ENCODE measurements at places on chromosomes 16 and 17.

- H3K4me1 ChIP-seq = peaks cover 20% of the 10 kb centered on the region
- no peak overlapping the region for H3K4me3 ChIP-seq
- peaks cover 20% of the 10 kb centered on the region for H3K36me3 ChIP-seq
- no peaks in the 10 kb centered on the region for H3K27me3 ChIP-seq
Observed at GRCh38 chr17:66712453-66712852, 122.5 kb upstream of the CACNG5 start.

GRCh38 chr16:88784074-88784855 lies 755 bp downstream of the PIEZO1 start:
- H3K27ac ChIP-seq = peak overlapping the region; percentile 84
- peak overlapping the region; percentile 86 for H3K4me3 ChIP-seq
- DNase-seq = peak; percentile 57
- no peaks in the 10 kb centered on the region for H3K27me3 ChIP-seq
- H3K36me3 ChIP-seq = no peaks in the 10 kb centered on the region

- H3K4me3 ChIP-seq = no peak overlapping the region
- no peak for DNase-seq
- H3K27ac ChIP-seq = no peak overlapping the region
Observed at GRCh38 chr16:86676254-86676670, 97.9 kb downstream of the FOXL1 start.

DNA sequence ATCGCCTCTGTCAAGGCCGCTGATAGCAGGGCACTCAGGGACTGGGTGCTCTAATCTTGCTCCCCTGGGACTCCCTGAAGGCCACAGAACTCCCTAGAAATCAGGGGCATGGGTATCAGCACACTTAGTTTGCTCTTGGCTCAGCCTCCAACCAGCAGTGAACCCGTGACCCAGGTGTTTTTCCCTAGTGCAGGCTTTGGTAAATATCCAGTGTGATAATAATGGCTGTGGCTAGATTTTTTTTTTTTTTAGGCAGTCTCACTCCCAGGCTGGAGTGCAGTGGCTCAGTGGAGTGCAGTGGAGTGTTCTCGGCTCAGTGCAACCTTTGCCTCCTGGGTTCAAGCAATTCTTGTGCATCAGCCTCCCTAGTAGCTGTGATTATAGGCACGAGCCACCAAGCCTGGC lies 10.3 kb downstream of the NUPR1 start:
- H3K36me3 ChIP-seq = no peaks in the 10 kb centered on the region
- H3K27me3 ChIP-seq = no peaks in the 10 kb centered on the region
- peaks cover 7% of the 10 kb centered on the region for H3K4me1 ChIP-seq
- no peak overlapping the region for H3K4me3 ChIP-seq

DNA sequence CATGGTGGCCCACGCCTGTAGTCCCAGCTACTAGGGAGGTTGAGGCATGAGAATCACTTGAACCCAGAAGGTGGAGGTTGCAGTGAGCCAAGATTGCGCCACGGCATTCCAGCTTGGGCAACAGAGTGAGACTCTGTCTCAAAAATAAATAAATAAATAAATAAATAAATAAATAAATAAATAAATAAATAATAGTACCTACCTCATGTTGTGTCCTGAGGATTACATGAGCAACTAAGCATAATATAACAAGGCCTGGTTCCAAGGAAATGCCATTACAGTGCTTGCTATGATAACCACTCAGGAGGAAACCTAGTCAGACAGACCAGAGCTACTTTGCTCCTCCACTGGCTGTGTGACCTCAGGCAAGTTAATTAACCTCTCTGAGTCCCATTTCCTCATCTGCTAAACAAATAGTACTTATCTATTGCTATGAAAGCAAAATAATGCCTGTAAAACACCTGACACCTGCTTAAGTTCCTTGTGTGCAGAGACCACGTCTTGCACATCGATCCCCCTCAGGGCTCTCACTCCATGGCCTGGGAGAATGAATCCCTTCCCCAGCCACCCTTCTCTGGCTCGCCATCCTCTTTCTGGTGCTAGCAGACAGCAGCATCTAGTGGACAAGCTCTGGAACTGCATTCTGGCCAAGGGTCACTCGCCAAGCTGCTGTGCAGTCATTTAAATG lies 7.5 kb downstream of the EPOP start:
- DNase-seq = peak; percentile 58
- H3K4me3 ChIP-seq = no peak overlapping the region
- peaks cover 63% of the 10 kb centered on the region for H3K27me3 ChIP-seq
- peaks cover 12% of the 10 kb centered on the region for H3K4me1 ChIP-seq
- H3K36me3 ChIP-seq = peaks cover 9% of the 10 kb centered on the region

DNA sequence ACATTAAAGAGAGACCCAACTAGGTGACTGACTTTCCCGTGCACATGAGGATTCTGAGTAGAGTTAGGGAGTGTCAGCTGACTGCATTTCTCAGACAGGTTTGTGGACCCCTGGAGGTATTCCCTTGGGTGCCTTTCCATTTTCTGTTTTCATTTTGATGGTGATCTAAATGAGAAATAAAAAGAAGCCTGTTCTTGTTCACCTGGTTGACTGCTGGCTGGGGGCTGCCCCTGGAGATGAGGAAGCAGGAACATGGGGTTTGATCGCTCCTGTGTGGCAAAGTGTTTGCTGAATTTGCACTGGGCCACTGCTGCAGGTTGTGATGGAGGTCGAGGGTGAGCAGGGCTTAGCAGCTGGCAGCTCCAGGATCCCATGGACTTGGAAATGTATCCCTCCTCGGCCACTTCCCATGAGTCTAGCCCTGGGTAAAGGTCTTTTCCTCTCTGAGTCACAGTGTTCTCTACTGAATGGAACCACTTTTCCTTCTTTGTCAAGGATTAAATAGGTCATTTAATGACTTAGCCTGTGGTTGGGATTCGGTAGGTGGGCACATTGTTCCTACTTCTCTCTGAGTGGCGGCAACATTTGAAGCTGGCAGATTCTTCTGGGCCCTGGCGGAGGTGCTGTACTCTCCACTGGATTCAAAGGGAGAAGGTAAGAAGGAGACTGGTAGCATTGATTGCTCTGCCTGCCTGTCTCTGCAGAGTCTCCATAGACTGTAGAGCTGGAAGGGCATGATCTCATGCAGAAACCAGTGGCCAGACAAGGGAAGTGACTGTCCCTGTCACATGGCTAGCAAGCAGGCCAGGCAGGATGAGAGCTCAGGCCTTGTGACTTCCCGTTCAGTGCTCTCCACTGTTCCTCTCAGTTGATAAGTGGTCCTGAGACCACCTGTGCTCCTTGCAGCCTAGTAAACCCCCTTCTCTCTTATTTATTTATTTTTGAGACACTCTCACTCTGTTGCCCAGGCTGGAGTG lies 17.9 kb downstream of the SNX29 start:
- no peak overlapping the region for H3K4me3 ChIP-seq
- peaks cover 2% of the 10 kb centered on the region for H3K36me3 ChIP-seq
- no peak for DNase-seq
- H3K27me3 ChIP-seq = no peaks in the 10 kb centered on the region
- H3K27ac ChIP-seq = no peak overlapping the region
- H3K4me1 ChIP-seq = peaks cover 10% of the 10 kb centered on the region

- H3K4me1 ChIP-seq = peaks cover 9% of the 10 kb centered on the region
- peaks cover 2% of the 10 kb centered on the region for H3K36me3 ChIP-seq
- no peak for DNase-seq
- no peak overlapping the region for H3K27ac ChIP-seq
Observed at GRCh38 chr16:10850478-10850850, 26.5 kb upstream of the CIITA start.

DNA sequence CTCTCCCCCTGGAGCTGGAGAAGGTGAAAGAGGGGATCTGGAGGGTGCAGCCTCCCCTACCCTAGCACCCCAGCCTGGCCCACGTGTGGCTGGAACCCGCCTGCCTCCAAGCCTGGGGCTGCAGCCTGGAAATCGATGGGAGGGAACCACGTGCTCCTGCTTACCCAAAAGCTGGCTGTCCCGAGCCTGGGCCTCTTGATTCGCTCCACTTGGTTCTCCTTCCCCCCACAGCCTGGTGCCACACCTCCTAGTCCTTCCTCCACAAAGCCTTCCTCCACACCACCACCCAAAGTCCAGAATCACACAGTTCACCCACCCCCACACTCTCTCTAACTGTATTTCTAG lies 29.3 kb downstream of the CFAP20 start:
- peaks cover 2% of the 10 kb centered on the region for H3K4me1 ChIP-seq
- DNase-seq = no peak

- no peaks in the 10 kb centered on the region for H3K27me3 ChIP-seq
- H3K4me1 ChIP-seq = peaks cover 35% of the 10 kb centered on the region
- no peak for DNase-seq
- no peak overlapping the region for H3K4me3 ChIP-seq
- H3K27ac ChIP-seq = no peak overlapping the region
Observed at GRCh38 chr17:50945779-50946222, 79.6 kb upstream of the TOB1 start.

- H3K4me1 ChIP-seq = peaks cover 20% of the 10 kb centered on the region
- peaks cover 21% of the 10 kb centered on the region for H3K27me3 ChIP-seq
Observed at GRCh38 chr17:4740584-4740983, 856 bp upstream of the CXCL16 start.

- DNase-seq = peak; percentile 84
- peaks cover 22% of the 10 kb centered on the region for H3K36me3 ChIP-seq
- peaks cover 8% of the 10 kb centered on the region for H3K27me3 ChIP-seq
- peak overlapping the region; percentile 94 for H3K4me3 ChIP-seq
Observed at GRCh38 chr16:29816694-29817441, 916 bp downstream of the PAGR1 start.

- no peaks in the 10 kb centered on the region for H3K27me3 ChIP-seq
- peaks cover 29% of the 10 kb centered on the region for H3K36me3 ChIP-seq
- peaks cover 30% of the 10 kb centered on the region for H3K4me1 ChIP-seq
Observed at GRCh38 chr16:19697756-19698318, 20.2 kb downstream of the KNOP1 start.

DNA sequence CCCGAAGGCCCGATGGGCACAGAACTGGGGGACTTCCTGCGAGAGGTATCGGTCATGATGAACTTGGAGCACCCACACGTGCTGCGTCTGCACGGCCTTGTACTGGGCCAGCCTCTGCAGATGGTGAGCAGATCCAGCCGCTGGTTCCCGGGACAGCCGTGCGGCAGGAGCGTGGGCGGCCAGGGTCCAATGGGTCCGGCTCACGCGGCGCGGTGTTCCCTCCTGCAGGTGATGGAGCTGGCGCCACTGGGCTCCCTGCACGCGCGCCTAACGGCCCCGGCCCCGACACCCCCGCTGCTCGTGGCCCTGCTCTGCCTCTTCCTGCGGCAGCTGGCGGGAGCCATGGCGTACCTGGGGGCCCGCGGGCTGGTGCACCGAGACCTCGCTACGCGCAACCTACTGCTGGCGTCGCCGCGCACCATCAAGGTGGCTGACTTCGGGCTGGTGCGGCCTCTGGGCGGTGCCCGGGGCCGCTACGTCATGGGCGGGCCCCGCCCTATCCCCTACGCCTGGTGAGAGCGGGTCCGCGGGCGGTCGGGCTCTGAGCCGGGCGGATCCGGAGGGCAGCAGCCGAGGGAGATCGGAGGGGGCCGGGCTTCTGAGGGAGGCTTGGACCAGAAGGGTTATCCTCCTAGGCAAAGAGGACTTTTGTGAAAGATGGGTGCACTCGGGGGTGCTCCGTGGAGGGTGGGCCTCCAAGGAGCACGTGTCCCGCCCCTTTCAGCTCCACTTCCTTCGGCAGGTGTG lies 3.0 kb downstream of the TNK1 start:
- peak; percentile 83 for DNase-seq
- H3K4me3 ChIP-seq = peak overlapping the region; percentile 83
- H3K27me3 ChIP-seq = peaks cover 35% of the 10 kb centered on the region

DNA sequence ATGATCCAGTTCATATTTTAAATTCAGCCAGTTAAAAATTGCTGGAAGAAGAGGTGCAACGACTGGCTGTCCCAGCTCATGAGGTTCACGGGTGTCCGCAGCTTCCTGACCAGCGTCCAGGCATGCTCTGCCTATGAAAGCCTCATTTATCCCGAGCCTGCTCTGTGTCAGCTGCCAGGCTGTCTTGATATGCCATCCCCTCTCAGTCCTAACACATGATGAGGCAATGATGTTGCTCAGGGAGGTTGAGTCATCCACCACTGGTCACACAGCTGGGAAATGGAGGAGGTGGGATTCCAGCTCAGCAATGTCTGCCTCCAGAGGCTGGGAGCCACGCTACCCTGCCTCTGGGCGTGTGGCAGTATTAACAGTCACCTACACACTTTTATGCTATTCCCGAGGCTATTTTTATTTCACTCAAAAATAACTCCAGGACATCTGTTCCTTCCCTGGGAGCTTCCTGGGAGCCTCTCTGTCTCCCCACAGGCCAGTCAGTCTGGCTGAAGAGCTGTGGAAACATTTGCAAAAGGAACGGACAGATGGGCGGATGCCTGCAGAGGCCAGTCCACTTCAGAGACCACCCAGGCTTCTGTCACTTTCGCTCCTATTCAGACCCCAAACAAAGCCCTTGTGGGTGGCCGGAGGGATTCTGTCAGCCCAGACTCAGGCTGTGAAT lies 22.5 kb downstream of the RAB11FIP4 start:
- no peaks in the 10 kb centered on the region for H3K36me3 ChIP-seq
- H3K27ac ChIP-seq = no peak overlapping the region
- H3K4me1 ChIP-seq = no peaks in the 10 kb centered on the region
- no peak overlapping the region for H3K4me3 ChIP-seq
- DNase-seq = no peak

DNA sequence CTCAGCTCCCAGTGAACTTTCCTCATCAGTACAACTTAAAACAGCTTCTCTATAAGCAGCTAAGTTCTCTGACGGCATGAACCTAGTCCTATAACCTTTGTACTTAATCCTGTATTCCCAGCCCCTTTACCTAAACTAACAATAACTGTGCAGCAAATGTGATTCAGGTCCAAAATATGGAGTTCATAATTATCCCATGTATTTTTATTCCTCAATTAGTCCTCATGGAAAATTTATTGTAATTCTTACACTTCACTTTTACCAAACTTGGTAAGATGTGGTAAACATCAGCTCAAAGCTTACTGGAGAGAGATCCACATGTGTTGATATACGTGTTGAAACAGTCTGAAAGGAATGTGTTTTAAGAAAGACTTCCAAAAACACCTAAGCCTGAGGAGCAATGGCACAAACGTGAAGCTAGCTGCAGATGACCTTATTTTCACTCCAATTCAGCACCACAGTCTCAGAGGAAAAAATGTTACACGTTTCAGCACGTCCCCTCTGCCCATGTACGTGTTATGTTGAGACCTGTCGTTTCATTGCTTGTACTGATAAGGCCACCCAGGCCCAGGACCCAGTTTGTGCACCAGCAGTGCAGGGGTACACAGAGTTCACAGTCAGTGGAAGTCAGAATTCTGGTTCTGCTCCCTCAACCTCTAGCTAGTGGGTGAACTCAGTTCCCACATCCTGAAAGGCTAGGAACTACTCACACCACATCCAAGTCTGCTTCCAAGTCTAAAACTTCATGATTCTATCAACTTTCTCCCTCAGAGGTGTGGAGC lies 7.1 kb downstream of the USP31 start:
- no peaks in the 10 kb centered on the region for H3K27me3 ChIP-seq
- DNase-seq = no peak
- H3K4me1 ChIP-seq = peaks cover 12% of the 10 kb centered on the region

- H3K4me3 ChIP-seq = no peak overlapping the region
- H3K27me3 ChIP-seq = no peaks in the 10 kb centered on the region
- no peak for DNase-seq
- no peaks in the 10 kb centered on the region for H3K4me1 ChIP-seq
Observed at GRCh38 chr16:85433477-85433876, 179.6 kb upstream of the GSE1 start.

Measured in activated naive CD8-positive, alpha-beta T cell treated with anti-CD3 and anti-CD28 coated beads for 36 hours (primary cell).